ENCODE measurements at places on chromosomes 3 and 15.

- DNase-seq: no peak
Measured at GRCh38 chr3:99505646-99506269, 132.6 kb upstream of the COL8A1 start.

- peak; percentile 34 for DNase-seq
Measured at GRCh38 chr3:179233043-179233442, 17.9 kb downstream of the KCNMB3 start.

DNA sequence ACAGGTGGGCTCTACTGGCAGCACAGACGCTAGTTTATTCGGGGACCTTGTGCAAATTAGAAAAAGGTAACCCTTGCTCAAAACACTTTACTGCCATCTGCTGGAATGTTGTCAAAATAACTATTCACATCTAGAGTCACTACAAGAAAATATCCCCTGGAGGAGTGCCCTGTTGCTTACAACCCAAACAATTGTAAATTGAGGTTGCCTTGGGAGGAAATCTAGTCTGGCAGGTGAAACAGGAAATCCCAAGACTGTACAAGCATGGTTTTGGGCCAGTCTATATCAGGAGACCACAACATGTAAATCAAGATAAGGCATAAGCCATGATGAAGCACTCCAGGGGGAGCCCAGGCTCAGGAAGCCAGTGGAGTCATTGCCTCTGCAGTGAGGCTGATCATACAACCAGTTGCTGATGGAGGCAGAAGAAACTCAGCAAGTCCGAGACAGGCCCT is 136.8 kb upstream of the ACP3 start:
- DNase-seq: peak; percentile 80

DNA sequence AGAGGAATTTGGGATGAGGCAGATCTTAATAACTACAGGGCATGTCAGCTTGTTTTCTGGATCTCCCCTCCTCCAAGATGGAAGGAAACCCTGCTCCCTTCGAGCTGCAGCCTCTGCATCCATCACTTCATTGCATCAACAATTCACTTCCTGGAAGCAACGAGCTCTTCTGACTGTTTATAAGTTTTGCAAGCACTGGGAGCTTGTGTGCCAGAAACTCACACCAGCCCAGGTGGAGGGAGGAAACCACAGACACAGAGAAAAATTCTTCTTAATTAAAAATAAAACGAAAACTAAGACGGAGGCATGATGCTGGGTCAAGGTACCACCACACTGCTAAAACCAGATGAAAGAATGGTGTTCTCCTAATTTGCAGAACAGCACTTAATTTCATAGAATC is 10.6 kb downstream of the LRIG1 start:
- DNase-seq: peak; percentile 9

GRCh38 chr3:41357271-41357670 is 158.0 kb downstream of the CTNNB1 start:
- DNase-seq: no peak

GRCh38 chr15:62666046-62666445 is 376.5 kb upstream of the TPM1 start:
- DNase-seq: no peak

GRCh38 chr15:44009038-44009437 is 182.2 kb downstream of the WDR76 start:
- no peak for DNase-seq

DNA sequence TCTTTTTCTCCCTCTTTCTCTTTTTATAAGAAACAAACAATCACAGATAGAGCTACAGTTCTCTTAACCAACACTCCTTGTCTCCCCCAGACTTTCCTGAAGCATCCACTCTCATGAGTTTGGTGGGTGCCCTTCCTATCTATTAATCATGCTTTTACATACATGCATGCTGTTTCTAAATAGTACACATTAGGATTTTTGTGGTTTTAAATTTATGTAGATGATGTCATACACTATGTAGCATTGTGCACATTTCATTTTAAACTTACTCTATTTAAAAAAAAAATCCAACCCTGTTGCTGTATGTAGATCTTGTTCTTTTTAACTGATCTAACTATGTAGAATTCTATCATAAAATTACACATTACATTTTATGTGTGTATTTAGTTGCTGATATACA is 104.3 kb upstream of the MRPS22 start:
- DNase-seq: no peak

DNA sequence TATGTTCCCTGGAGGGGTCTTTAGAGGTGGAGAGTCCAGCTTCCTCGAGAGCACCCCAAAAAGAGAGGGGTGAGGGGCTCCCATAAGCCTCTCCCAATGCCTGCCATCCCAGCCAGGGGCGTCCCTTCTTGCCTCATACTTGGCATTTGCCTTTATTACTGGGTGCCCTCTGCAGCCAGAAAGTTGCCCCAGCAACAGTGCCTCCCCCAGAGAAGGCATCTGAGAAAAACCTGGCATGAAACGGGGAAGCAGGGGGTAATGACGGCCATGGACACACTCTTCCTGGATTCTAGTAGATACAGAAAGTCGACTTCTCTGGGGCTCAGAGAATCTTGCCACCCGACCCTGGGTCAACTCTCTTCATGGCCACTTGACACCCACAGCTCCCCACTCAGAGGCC is 90.1 kb downstream of the PCSK6 start:
- DNase-seq: no peak

DNA sequence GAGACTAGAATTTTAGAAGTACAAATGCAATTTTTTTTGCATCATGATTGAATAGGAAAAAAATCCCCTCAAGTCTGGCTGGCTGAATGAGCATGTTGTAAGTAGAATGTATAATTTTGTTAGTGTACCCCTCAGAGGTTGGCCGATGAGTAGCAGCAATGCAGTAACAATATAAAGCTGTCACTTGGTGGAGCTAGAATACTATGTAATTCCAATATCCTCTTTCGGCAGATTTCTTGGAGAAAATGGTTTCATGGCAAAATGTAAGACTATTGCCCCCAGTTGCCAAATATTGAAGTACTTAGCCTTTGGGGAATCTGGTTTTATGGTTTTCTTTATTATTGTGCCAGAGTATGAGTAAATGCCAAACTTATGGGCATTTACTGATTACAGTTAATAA is 39.8 kb upstream of the SGO1 start:
- DNase-seq: peak; percentile 53

- DNase-seq: no peak
Measured at GRCh38 chr3:100500320-100500880, 8.0 kb downstream of the TMEM45A start.

- DNase-seq: peak; percentile 1
Measured at GRCh38 chr15:51688863-51689262, 7.6 kb downstream of the SCG3 start.

- no peak for DNase-seq
Measured at GRCh38 chr3:30641416-30642251, 35.2 kb downstream of the TGFBR2 start.

DNA sequence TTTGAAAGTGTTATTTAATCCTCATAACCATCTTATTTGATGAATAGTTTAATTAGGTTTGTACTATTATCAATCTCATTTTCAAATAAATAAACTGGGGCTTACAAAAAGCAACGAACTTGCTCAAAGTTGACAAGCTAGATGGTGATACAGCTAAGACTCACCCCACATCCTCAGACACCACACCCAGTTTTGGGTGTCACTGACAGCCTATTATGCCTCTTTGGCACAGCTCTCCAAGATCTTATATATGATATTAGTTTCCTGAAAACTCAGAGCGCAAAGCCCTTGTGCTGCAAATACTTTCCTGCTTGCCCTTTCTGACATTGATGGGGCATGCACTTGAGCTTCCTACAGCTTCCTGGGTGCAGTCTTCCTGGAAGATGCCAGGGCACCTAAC is 223.4 kb upstream of the GADL1 start:
- DNase-seq: no peak

- no peak for DNase-seq
Measured at GRCh38 chr3:81003008-81003645, 758.3 kb downstream of the GBE1 start.

GRCh38 chr3:53921296-53921695 is 29.6 kb upstream of the SELENOK start:
- peak; percentile 41 for DNase-seq

DNA sequence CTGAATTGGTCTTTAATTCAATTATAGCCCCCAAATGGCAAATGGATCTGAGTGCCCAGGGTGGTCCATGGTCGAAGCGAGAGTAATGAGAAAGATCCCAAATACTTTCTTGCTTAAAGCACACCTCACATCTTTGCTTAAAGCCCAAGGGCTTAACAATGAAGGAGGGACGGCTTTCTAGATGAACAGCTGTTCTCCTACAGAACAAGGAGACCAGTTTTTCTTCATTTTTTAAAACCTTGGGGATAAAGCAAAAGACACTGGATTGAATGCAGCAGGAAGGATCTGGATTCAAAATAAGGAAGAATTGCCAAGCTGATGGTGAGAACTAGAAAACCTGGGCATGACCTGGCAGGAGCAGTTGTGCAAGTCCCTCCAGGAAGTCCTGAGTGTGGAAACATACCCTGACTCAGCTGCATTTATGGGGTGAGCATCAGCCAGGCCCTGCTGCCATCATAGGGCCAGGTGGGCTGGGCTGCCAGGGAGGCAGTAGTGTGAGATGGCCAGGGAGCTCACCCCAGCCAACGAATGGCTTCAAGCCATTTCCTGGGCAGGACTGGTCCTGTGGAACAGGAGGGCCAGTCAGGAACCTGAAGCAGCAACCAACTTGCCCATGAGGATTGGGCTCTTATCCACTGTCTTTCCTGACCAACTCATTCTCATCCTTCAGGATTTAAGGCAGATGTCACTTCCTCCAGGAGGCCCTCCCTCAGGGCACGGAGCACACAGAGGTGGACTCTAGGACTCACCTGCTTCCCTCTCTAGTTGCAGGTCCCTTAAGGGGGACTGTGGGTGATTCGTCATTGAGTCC is 18.4 kb upstream of the RHCG start:
- no peak for DNase-seq

DNA sequence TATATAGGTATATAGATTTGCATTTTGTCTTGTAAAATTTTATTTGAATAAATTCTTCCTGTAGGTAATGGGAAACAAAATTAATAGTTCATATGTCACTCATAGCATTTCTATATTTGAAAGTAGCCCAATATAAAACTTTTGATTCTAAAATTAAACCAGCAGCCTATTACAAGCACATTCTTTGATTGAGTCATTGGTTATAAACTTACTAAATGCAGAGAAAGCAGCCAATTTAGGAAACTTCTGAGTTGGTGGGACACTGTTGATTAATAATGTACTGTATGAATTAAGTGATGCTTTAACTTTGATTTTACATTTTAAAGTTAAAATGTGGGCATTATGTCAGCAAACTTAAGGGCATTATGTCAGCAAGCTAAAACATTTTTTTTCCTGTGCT is 34.5 kb downstream of the NR1D2 start:
- DNase-seq: no peak

- DNase-seq: peak; percentile 61
Measured at GRCh38 chr3:188749010-188749617, 422.7 kb upstream of the TPRG1 start.

DNA sequence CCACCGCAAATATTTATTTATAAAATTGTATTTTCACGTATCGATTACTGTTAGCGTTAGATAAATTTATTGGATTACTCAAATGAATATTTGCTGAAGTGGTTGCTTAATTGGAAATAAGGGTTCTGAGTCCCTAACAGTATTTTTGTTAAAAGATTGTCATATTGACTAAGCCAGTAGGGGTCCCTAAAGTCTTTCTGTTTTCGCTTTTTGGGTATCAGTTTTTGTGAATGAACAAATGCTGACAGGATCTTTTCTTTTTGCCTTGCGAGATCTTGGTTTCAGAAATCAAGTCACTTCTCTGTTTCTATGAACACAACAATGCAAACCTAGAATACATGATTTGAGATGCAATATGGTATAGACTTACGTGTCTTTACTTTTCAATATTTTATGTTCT is 7.1 kb downstream of the RAD51 start:
- peak; percentile 39 for DNase-seq

DNA sequence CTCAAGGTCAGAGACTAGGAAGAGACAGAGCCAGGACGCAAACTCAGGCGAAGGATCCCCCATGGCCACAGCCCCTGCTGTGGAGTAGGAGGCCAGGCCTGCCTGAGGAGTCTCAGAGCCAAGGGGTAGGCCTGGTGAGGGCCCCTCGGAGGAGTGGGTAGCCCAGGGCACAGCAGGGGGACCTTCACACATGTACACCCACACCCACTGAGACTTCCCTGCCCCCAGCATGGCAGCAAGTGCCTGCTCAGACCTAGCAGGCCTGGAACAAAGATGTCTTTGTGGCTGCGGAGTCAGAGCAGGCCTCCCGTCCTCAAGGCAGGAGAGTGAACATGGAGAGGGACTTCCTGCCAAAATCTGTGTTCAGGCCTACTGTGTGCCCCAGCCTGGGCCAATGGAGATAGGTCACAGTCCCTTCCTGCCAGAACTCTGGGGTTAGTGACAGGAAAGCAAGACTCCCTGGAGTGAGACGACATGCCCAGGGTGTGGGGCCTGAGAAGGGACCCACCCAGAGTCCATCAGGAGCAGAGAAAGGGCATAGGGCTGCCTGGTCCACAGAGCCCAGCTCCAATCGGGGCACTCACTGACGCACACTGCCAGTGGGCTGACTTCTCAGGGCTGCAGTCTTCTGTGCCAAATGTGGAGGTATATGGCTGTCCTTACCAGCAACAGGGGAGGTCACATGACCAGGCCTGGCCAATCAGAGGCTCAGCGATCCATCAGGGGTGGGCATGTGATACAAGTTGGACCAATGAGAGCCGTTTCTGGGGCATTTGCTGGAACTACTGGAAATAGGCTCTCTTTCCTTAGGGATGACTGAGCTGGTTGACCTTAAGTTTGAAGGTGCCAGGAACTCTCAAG is 2.3 kb downstream of the GRIP2 start:
- no peak for DNase-seq

DNA sequence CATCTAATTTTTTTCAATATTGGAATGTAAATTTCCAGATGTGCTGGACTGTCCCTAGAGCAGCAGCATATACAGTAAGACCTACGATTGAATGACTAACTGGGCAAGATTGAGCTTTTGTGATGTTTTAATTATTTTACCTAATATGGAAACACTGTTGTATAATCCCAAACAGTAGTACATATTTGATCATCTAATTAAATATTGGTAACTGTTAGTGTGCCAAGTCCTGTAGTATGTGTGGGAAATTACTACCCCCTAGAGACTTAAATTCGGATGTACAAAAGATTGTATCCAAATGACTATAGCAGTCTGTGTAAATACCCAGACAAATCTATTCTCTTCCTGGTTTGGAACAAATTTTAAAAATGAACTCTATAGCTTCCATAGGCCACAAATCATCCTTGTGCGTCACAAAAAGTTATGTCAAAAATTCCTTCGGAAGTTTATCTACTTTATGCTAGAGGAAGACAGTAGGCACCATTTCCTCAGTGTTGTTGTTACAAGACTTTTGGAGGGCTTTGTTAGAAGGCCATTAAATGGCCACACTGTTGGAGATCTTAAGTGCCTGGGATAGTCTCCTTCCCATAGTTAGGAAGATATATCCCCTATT is 41.6 kb downstream of the NKIRAS1 start:
- DNase-seq: no peak

DNA sequence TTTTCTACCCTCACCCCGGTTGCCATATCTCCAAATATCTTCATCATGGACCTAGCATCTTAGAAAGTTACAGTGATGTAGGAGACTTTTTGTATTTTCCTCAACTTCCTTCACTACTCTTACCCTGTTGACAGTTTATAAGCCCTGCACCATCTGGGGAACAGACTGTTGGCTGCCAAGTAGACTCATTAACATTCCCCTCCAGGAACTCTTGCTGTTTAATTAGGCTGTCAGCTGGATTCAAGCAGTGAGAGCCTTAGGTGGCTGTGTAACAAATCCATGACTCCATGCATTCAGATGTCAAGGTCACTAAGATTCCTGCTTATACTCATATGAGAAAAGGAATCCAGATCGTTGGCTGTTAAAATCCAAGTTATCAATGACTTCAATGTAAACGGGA is 198.3 kb downstream of the NAALADL2 start:
- no peak for DNase-seq

Data from Kasumi-1 (cell line).